ENCODE measurements at places on chromosomes 6 and 20. TPM values are rescaled to one million over a fixed set of nuclear protein-coding genes. Genes with fewer than 3 reads are reported as not detected.
A peak's percentile ranks its signal among the peaks of the same experiment; 100 is the strongest.

DNA sequence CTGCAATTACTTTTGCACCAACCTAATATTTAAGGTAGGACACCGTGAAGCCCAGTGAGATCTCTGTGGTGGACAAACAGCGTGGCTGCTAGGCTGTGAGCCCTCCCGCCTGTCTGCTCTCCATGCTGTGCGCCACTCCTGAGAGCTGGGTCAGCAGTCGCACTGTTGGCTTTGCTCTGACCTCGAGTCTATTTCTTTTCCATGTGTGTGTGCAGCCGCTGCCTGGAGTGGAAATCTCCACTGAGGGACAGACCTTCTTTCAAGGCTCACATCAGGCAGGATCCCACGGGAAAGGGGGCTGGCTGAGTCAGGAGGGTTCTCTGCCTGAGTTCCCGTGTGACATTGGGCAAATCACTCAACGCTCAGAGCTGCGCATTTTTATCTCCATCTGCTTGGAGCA lies 27.1 kb downstream of the RIPOR3 start:
- DNase-seq: no peak

DNA sequence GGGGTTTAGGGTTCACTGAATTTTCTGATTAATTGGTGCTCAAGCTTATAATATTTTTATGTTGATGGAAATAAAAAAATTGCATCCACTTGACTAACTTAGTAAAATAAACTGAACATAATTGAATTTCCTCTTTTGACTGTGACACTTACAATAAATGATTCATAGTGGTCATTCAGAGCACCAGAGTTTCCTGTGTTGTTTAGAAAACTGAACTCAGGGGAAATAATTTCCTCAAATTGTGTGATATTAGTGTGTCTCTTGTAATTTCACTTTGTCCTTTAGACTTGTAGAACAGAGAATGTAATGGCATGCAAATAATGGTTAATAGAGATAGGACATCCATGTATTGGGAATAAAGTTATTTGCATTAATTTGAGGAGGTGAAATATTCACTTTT lies 319.7 kb upstream of the MAN1A1 start:
- peak; percentile 11 for DNase-seq

DNA sequence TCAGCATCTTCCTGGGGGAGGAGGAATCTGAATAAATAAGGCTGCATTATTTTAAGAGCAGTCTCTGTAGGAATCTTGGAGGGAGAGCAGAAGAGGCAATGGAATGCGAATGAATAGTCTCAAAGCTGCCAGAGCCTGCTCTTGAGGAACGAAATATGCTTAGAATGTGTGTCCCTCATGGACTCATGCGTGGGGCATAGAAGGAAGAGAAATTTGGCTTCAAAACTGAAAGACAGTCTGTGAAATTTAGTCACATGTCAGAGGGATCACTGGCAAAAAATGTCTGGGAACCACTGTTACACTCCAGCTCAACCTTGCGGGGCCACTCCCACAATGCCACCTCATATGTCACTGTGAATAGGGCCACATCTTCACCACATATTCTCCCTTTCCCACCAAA lies 95.5 kb downstream of the GJA10 start:
- DNase-seq: no peak

- DNase-seq: peak; percentile 30
Observed at GRCh38 chr20:58192567-58192966, 35.9 kb downstream of the ANKRD60 start.

DNA sequence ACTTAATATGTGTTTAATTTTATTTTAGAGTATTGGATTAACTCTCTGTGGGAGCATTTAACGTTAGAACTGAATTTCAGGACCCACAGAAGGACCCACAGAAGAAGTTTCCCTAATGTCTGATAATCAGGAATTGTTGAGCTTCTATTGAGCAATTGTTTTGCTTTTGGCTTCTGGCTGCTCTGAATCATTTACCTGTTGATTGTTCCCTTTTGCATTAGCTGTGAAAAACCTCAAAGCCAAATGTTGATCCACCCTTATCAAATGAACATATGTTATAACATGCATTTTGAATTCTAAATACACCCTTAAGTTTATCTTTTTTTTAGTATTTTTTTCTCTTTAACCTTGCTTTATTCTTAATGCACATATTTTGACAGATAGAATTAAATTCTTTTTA lies 393.5 kb downstream of the LAMA2 start:
- no peak for DNase-seq

GRCh38 chr6:145031962-145032361 lies 703.4 kb downstream of the EPM2A start:
- no peak for DNase-seq

KCNB1 gene
- under 0.01 TPM for total RNA-seq

LST1 gene
- total RNA-seq: 0.37 TPM

BPIFB2 gene
- total RNA-seq: not detected

PRR18 gene
- total RNA-seq: not detected

Data from dermis blood vessel endothelial cell (primary cell).